Globus pallidus (tissue), 1 donor: ENCODE measurements at places on chromosomes 6 and 20.

- peak; percentile 75 for DNase-seq
Observed at GRCh38 chr6:52365866-52366540, 4.1 kb downstream of the PAQR8 start.

DNA sequence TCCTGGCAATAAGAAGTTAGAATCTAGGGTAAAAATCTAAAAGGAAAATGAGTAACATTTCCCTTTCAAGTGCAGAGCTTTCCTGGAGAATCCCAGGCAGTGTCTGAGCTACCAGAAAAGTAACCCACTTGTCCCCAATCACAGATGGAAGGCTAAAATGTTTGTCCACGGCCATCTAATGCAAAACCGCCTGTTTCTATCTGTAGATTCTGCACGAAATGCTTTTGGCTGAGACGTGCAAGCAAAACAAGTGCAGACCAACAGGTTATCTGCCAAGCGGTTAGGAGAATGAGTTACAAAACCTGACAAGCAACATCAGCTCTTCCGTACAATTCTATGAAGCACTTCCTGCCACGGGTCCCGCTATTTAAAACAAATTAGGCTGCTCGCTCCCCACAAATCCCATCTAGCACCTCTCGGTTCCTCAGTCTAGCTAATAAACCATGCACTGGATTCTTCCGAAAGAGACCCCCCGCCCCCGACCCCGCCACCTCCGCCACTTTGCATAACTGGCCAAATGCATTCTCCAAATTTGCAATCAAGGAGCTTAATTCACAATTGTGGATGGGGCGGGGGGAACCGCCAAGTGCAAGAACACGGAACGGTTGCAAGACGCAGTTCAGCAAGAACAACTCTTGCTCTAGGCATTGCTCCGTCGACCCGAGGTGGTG lies 1.4 kb downstream of the ELOVL5 start:
- DNase-seq: peak; percentile 50

DNA sequence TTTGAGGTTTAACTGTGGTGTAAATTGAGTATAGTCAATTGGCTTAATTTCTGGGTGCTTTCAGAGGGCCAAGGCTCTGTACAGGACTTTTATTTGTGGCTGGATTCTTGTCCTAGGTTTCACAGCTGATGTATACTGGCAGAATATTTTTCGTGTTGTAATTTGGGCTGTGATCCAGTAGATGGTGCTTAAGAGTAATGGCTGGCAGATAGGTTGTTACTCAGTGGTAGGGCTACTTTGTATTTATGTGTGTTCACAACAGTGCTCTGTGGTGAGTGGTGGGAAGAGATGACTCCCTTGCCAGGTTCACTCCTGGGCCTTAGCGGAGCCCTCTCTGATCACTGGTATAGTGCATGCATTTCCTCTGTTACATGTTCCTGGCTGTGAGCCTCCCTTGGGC lies 34.5 kb upstream of the FERMT1 start:
- DNase-seq: no peak

DNA sequence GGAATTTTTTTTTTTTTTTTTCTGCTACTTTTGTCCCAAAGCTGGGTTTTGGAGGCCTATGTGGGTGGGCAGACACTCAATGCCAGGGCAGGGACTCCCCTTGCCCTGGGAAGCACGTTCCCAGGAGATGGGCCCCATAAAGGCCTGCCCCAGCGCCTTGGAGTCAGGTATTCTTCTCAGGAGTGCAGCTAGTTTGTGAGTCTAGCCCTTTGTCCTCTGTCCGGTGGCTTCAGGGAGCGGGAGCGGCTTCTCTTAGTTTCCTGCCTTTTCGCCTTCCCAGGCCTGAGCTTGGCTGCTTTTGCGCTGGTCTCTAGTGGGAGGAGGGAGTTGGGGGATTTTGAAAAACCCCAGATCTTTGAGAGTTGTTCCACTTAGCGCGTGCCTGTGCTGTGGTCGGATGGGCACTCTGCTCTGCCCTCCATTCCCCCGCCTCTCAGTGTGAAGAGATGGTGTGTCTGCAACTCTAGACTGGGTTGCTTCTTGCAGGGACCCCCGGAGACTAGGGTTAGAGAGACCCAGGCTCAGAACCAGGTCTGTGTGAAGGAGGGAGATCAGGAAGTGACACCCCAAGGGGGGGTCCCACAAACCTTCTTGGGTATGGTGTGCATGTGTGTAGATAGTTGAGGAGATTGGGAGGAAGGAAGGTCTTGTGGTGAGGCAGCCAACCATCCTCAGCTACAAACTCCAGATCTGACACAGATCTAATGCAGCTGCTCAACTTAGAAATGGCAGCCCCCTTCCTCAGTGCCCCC lies 1.3 kb downstream of the PLCG1 start:
- no peak for DNase-seq

DNA sequence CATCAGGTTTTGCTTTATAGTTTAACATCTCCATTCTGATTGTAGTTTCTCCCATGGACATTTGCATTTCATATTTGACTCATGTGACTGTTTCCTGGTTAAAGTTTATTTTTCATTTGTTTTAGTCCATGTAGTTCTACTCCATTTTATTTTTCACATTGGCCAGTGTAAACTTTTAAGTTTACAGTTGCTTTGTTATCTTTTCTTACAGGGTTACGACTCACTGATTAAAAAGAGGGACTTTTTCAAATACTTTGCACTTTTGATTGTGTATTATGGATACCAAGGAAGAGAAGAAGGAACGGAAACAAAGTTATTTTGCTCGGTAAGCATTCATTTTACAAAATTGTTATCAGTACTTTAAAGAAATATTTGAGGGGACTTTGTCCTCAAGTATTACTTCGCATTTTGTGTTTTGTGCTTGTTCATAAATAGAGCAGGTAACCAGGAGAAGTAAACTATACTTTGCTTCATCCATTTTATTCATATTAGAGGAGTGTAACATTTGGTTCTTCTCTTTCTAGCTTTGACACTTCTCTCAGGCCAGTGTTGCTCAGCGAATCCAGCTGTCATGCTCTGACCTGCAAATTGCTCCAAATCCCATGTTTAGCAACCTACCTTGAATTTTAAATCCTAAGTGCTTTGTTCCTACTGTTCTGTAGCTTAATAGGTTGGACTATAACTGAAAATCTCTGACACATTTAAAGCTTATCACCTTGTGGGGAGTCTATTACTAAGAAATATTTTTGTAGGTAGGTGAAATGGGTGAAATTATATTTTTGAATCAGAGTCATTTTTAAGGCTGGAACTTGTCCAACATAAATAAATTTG lies 24.5 kb downstream of the NCOA7 start:
- no peak for DNase-seq

DNA sequence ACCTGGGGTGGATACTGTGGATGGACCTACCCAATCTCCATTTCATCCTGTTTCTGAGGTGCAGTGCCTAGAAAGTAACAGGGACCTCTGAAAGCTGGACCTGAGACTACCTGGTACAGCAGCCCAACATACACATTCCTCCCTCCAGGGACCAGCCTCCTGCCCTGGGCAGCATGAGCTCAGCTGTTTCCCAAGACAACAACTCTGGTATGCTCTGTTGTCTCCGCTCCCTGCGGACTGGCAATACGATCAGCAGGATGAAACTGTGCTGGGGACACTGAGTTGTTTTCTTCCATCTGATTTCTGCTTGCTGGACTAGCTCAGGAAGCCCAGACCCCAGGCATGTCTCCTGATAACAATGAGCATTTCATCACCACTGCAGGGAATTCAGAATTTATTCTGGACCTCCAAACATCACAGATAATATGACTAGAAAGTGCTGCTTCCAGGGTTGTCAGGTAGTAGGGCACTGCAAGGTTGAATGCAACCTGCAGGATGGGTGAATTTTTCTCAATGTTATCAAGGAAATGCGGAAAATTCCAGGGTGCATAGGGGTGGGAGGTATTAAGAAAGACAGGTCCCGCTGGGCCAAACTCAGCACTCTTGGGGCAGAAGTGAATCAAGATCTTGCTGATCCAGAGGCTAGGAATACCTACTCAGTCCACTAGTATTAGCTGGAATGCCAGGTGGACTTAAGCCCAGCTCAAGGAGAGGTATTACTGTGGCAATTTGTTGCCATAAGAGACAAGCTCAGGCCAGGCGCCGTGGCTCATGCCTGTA lies 38.9 kb upstream of the SLC4A11 start:
- no peak for DNase-seq

DNA sequence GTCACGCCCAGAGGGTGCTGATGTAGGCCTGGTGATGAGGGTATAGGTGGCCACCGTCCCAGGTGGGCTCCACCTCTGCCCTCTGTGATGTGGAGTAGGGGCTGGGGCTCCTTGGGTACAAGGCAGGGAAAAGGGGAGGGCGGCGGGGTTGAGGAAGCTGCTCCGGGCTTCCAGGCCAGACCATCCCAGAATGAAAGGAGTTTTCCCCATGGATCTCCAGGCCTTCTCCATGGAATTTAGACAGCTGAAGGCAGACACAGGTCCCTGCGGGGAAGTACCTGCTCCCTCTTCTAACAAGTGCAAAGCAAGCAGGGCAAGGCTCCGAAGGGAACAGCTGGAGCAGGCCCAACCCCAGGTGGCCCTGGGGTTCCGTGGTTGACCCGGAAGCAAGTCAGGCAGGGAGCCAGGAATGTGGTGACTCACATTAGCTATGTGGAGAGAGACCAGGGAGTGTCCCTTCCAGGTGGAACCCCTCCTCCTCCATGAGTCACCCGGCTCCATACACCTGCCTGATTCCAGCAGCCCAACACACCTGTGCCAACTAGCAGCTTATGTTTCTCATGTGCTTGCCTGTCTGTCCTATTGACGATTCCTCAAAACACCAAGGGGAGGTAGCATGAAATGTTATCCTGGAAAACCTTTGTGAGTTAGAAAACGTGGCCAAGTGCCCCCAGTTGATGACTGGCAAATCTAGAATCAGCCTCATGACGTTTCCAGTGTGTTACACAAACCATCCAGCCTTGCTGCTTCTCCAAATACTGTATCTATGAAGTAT lies 59.7 kb upstream of the SNX9 start:
- DNase-seq: no peak

DNA sequence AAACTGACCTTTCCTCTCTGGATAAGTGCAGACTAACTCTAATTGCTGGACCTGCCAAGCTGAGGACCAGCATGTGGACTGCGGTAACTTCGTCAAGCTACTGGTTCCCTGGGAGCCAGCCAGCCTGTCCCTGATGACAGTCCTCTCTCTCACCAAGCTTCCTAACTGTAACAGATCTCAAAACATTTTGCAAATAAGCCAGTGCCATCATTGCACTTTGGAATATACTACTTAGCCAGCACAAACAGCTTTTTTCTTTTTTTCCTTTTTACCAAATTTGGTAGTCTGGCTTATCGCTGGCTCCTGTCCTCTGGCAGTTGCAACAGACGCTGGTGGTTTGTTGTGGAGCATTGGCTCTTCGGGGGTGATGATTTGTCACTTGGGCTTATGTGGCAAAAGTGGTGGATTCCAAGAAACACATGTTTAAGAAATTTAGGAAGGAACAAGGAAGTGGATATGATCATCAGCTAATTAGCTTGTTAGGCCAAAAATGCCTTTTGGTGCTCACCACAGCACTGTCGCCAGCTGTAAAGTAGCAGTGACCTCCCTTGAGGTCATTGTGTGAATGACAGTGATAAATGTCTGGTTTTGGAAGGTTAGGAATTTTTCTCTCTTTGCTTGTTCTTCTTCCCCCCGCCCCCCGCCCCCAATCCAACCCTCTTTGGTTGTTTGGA lies 171.7 kb downstream of the CLIC5 start:
- no peak for DNase-seq

DNA sequence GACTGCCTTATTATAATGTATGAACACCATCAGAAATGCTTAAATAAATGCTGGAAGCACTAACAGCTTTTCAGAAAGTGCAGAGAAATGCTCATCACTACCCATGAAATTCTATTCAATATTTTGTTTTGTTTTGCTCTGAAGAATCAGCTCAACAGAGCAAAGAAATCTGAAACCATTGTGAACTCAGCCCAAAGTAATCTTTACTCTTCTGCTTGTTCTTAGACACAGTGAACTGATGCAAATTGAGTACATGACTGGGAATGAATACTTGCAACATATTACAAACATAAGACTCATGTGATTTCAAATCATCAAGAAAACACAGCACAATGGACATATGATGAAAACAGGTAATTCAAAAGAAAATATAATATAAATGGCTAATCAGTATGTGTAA lies 404.6 kb upstream of the OPRM1 start:
- no peak for DNase-seq

GRCh38 chr6:50925548-50925947 lies 106.9 kb downstream of the TFAP2B start:
- no peak for DNase-seq

DNA sequence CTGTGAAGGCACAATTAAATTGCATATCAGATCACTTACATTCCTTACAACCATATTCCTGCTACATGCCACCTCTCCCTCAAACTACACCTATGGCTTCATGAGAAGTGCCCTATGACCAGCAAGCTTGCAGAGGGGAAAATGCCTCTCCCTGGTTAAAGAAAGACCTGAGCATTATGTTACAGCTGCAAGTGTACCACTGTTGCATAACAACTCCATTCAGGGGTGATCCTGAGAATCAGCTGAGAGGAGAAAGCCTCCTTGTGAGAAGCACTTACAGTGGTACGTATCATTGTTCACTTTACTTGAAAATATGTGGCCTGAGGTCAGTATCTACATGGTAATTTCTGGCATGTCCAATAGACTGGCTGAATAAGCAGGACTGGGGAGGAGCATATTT lies 20.0 kb downstream of the PDSS2 start:
- DNase-seq: no peak

- DNase-seq: no peak
Observed at GRCh38 chr6:134956676-134957075, 6.8 kb upstream of the ALDH8A1 start.

- DNase-seq: no peak
Observed at GRCh38 chr6:11416936-11417576, 120.5 kb upstream of the TMEM170B start.

GRCh38 chr6:10746915-10747250 lies 722 bp upstream of the TMEM14B start:
- DNase-seq: no peak

DNA sequence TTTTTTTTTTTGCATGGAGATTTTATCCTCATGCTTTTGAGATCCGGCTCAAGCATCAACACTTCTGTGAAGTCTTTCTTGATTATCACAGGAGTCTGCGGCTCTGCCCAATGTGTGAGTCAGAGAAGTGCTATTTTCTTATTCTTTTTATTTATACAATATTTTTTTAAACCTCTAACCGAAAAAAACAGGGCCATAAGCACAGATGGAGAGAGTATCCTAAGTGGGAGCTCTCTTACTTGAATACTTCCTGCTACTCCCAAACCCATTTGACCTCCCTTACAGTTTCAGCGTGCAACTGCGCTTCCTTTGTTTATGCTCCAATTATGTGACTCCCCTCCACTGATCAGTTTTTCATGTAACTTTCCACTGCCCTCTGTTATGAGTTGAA lies 8.7 kb upstream of the ATXN1 start:
- no peak for DNase-seq

- no peak for DNase-seq
Observed at GRCh38 chr6:73696966-73697655, 1.1 kb downstream of the CD109 start.

DNA sequence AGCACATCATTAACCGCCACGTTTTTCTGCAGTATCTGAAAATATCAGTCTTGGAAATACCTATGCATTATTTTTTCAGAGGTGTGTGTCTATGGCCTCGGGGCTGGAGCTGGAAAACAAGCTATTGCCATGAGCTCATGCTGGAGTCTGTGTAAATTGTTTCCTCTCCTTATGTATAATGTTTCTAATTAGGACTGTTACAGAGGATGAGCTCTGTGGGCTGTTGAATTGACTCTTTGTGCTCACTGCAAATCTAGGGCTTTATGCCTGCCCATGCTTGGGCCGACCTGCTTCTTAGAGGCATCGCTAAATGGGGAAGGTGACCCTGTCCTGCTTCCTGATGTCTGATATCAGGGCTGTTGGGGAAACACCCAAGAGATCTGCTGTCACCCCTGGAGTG lies 80.8 kb upstream of the SLC22A16 start:
- peak; percentile 69 for DNase-seq

- no peak for DNase-seq
Observed at GRCh38 chr6:78810146-78810545, 57.2 kb upstream of the IRAK1BP1 start.
